CD4-positive, alpha-beta T cell treated with Interleukin-12 subunit alpha and Interleukin-12 subunit beta, for 1 hour (primary cell): ENCODE measurements at places on chromosomes 2 and 18.

GRCh38 chr2:177242121-177242987 is 22.2 kb downstream of the NFE2L2 start:
- DNase-seq, result no peak

DNA sequence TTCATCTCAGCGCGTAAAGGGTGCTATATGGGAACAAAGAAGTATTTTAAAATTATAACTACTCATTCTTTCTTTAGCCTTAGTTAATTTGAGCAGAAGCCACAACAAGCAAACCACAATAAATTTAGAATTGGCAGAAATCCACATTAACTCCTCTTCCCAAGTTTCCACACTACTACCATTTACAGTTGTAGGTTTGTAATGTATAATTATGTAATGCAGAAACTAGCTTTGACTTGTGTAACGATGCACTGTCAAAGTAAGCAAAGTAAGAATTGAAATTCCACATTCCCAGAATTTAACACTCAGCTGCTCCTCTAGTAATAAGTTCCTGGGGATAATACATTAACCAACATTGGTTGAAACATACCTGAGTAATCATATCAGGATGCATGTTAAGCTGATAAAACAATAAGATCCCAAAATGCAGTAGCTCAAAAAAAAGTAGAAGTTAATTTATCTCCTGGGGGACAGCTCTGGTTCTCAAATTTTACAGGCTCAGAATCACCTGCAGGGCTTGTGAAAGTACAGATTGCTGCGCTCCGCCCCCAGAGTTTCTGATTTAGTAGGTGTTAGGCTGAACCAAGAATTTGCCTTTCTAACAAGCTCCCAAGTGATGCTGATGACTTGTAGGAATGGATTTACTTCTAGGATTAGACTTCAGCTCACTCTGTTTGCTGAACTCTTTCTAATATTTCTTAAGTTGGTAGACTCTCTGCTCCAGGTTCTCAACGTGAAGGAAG is 9.9 kb downstream of the GRP start:
- no peak for DNase-seq

DNA sequence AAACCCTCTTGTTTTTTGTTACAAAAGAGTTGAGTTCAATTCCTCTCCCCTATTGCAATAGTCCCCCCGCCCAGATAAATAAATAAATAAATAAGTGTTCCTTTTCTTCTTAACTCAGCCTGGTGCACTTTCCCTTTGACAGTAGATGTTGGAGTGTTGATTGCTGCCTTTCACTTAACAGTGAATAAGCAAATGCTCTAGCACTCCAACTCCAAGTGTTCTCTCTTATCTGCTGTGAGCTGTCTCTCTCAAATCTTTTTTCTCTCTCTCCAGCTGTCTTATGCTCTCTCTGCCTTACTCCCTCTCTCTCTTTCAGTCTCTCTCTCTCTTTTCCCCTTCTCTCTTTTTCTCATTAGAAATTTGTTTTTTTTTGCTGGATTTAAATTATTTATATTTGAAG is 216.7 kb downstream of the TMX3 start:
- DNase-seq, result no peak

- no peak for DNase-seq
Observed at GRCh38 chr2:40343902-40344301, 108.0 kb downstream of the SLC8A1 start.

DNA sequence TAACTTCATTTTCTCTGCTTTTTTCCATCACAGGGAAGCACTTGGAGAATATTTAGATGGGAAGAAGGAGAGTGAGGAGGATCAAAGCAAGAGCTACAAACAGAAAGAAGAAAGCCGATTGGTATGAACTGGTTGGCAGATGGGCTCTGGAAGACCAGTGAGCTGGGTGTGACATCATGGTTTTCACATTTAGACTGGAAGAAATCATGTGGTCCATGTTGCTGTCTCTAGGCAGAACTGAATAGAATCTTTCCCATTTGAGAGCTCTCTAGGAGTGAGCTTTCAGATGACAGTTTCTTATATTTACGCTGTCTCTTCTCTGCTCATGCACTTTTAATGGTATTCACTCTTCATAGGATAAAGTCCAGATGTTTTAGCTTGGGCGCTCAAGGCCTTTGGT is 12.6 kb downstream of the DRC1 start:
- no peak for DNase-seq

- DNase-seq, result no peak
Observed at GRCh38 chr2:223860809-223861738, 23.7 kb upstream of the AP1S3 start.

GRCh38 chr2:121790276-121790956 is 35.0 kb downstream of the TSN start:
- no peak for DNase-seq

DNA sequence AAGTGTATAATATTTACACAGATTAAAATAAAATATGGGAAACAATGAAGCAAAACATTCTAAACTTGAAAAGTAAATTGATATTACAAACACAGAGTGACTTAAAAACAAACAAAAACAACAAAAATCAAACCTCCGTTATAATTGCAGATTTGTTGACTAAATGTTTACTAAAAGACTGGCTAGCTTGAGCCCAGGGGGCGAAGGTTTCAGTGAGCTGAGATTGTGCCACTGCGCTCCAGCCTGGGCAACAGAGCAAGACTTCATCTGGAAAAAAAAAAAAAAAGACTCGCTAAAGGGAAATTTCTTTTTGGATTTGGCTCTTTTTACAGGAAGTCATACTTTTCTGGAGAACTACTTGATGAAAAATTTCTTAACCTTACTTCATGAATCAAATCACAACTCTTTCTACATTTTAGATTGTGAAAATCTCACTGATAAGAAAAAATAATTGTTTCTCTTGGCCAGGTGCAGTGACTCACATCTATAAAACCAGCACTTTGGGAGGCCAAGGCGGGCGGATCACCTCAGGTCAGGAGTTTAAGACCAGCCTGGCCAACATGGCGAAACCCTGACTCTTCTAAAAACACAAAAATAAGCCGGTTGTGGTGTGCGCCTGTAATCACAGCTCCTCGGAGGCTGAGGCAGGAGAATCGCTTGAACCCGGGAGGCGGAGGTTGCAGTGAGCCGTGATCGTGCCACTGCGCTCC is 9.7 kb downstream of the TFPI start:
- DNase-seq, result no peak

GRCh38 chr2:44200759-44201158 is 32.1 kb downstream of the PPM1B start:
- DNase-seq, result no peak

GRCh38 chr2:15498554-15498953 is 62.6 kb downstream of the NBAS start:
- DNase-seq, result no peak

GRCh38 chr18:79534356-79534755 is 138.6 kb downstream of the NFATC1 start:
- DNase-seq, result no peak

- DNase-seq, result no peak
Observed at GRCh38 chr2:75709297-75709696, 1.4 kb downstream of the GCFC2 start.

GRCh38 chr2:236843161-236843968 is 242.3 kb upstream of the COPS8 start:
- DNase-seq, result no peak

DNA sequence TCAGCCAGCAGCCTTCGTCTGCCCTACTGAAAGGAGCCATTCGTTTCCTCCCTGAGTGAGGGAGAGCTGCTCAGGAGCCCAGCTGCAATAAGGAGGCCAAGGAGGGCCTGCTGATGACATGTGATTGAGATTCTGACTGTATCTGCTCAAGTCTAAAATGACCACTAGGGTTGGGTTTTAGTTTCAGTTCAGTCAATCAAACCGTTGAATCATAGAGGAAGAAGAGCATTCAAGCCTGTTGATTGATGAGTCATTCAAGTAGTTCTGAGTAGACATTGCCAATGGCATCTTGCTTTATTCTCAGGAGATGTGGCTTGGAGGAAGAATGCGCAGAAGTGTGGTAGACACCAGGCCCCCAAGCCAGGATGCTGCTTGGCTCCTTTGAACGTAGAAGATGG is 19.9 kb upstream of the BCL2L11 start:
- peak; percentile 7 for DNase-seq

GRCh38 chr2:36589230-36589630 is 8.7 kb downstream of the FEZ2 start:
- DNase-seq, result no peak

GRCh38 chr2:221610255-221610654 is 38.2 kb upstream of the EPHA4 start:
- no peak for DNase-seq

DNA sequence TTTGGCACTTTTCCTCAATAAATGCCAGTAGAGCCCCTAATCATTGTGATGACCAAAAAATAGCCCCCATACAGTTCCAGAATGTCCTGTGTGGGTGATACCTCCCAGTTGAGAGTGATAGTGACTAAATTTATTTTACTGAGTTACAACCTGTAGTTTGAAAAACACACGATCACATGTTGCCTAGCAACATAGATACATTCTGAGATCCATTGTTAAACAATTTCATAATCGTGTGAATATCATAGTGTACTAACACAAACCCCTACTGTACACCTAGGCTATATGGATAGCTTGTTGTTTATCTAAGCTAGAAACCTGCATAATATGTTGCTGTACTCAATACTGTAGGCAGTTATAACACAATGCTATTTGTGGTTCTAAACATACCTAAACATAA is 30.6 kb downstream of the KCMF1 start:
- peak; percentile 11 for DNase-seq

DNA sequence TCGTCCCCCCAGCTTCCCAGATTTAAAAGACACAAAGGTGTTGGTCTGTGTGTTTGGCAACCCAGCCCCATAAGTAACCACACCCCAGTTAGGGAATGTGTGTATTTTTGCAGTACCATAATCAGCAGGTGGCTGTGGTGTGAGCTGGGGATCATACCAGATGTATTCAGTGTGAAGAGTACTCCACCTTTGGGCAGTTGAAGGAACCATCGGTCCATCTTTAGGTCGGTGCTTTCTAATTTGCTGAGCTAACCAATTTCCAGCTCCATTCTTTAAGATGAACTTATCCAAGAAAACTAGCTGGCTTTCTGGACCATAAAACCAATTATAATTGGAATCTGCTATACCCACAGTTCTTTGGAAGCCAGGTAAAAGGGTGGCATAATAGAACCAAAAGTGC is 3.2 kb downstream of the DSEL start:
- peak; percentile 14 for DNase-seq

GRCh38 chr18:42261731-42262130 is 306.7 kb downstream of the PIK3C3 start:
- no peak for DNase-seq

- DNase-seq, result no peak
Observed at GRCh38 chr2:192000196-192000980, 153.5 kb upstream of the CAVIN2 start.

GRCh38 chr18:45517181-45517741 is 98.0 kb upstream of the SLC14A2 start:
- DNase-seq, result no peak

- no peak for DNase-seq
Observed at GRCh38 chr2:215601990-215602721, 166.3 kb upstream of the FN1 start.

DNA sequence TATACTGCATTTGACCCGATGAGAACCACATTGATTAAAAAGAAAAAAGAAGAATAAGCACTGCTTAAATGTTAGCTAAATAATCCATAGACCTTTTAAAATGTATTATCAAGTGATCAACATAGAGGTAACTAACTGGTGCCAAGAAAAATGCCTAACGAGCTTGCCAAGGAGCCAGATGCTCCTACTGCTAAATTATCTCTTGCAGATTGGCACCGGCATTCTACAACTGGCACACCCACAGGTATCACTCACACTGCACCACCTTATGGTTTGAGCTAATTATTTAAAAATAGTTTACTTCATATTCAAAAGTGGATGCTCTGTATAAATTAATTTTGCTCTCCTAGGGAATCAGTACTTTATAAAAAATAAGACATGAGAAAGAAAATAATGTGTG is 341.6 kb upstream of the CDH7 start:
- DNase-seq, result no peak

- DNase-seq, result no peak
Observed at GRCh38 chr2:25056098-25056821, 14.4 kb downstream of the EFR3B start.
